ENCODE measurements at places on chromosomes 5 and 9.

DNA sequence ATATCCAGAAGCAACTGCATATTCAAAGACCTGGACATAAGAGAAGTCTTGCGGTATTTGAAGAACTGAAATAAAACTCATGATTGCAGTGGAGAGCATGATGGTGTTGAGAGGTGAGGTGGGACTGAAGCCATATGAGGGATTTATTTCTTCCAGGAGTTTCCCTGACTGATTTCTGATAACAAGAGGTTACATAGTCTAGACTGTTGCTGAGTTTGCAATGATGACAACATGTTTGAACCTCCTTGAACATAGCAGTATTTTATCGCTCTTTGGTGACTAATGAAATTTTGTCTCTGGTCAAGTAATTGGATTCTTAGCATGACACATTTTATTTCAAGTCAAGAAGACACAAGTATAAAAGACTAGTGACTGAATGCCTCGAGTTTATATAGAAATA lies 61.8 kb downstream of the ACTBL2 start:
- no peak for DNase-seq

- no peak for DNase-seq
Observed at GRCh38 chr5:4661836-4662235, 478.3 kb upstream of the ADAMTS16 start.

DNA sequence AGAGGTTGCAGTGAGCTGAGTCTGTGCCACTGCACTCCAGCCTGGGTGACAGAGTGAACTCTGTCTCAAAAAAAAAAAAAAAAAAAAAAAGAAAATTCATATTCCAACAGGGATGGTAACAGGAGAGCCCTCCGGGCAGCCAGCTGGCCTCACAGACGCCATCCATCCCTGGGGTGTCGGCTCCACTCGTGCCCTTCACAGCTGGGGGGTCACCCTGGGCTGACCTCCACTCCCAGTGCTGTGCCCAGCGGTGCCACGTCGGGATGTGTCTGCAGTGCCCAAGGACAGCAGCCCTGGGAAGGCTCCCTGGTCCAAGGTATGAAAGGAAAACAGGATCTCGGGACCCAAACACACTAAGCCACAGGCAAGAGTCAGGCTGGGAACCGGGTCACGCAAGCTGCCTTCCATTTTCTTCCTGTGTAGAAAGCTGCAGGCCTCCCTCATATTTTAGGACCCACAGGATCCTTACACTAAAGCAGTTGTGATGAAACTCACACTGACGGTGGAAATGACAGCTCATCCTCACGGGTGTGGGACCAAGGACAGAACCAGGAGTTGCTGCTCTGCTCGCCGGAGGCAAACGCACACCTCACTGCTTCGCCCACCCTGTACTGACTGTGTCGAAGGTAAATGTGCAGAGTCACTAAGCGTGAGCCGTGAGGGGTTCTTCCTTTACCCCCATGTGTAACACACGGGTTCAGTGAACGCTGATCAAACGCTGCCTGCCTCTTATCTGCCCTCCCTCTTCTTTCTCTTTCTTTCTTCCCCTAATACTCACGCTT lies 5.3 kb downstream of the SLC12A7 start:
- no peak for DNase-seq

DNA sequence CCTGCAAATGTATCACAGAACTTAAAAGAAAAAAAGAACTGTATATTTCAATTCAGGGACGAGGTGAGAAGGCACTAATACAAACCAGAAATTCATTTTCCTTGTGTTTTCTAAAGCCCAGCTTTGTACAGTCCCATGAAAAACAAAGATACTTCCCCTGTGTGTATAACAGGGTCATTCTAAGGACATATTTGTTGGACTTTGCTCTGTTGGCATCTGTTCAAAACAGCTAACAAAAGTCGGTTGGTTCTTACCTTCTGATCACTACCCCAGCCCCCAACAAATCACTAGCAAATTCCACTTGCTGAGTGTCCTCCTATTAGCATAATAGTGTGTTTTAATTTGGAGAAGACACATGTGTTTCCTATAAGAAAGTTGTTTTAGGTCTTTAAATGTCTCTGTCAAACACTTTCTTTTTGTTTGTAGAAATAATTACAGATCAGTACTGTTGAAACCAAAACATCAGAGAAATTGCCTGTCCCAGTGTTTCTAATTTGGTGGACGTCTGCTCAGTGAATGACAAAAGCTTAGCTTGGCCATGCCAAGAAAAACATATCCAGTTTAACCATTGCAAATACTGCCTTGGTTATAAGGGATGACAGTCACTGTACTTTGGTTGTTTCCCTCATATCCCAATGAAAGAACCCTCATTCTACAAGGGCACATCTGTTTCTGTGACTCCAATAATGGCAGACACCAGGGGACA lies 480.5 kb downstream of the EBF1 start:
- no peak for DNase-seq

GRCh38 chr9:3342159-3342777 lies 183.5 kb downstream of the RFX3 start:
- DNase-seq = no peak

- no peak for DNase-seq
Observed at GRCh38 chr5:124948754-124949275, 202.4 kb upstream of the ZNF608 start.

DNA sequence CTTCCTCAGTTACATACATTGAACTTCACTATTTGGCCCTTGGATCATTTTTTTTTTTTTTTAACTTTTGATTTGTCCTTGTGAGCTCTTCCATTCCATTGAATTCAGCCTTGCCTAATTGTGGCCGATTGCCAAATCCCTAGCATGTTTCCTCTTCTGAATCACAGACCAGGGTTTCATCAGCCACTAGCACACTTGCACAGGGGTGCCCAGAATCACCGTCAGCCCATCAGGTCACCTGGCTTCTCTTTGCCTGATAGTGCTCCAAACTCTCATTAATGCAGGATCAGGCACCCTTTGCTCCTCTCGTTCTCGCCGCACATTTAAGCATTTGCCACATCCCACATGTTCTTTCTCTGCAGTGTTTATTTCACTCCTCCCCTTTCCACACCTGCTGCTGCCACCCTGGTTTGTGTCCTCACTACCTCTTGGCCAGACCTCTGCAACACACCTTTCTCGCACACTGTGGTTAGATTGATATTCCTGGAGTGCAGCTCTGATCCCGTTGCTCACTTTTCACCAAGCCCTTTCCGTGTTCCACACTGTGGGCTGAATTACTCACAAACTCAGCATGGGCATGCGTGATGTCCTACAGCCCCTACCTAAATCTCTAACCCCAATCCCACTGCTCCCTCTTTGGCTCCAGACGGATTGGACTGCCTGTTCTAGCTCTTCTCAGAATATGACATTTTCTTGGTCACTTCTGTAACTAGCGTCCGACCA lies 9.8 kb downstream of the PIK3R1 start:
- DNase-seq = no peak

GRCh38 chr9:97696803-97697601 lies at the start of gene XPA:
TSS of gene XPA (minus strand) at chr9:97697340. CDS start at chr9:97697292, 48 bp downstream.
- DNase-seq = peak; percentile 99

DNA sequence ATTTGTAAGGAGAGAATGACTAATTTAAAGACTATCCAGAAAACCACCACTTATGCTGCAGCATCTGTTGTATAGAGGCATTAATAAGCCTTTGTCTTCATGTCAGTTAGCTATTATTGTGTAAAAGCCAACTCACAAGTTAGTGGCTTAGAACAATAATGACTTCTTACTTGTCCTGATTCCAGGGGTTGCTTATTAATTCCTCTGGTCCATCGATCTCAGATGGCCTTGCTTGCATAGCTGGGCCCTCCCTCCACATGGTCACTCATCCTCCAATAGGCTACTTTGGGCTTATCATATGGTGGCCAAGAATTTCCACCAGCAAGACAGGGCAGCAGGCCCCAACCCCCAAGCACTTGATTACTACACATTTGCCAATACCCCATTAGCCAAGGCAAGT lies 44.5 kb upstream of the STK32A start:
- no peak for DNase-seq

- DNase-seq = no peak
Observed at GRCh38 chr5:67014191-67014590, 182.4 kb downstream of the CD180 start.

DNA sequence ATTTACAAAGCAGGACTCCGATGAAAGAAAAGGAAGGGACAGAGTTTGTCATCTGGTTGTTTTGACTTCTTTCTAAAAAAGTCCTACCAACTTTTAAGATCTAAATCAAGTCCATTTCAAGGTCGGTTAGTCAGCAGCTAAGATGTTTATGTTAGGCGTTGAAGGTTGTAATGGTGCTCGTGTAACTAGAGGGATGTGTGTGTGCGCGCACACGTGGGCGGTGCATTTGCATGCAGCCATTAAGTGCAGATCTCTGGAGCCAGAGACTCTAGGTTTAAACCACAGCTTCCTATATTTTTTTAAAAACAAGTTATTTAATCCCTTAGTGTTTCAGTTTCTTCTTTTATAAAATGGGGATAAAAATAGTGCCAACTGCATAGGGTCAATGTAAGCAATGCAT lies 77.0 kb upstream of the SMIM32 start:
- no peak for DNase-seq

DNA sequence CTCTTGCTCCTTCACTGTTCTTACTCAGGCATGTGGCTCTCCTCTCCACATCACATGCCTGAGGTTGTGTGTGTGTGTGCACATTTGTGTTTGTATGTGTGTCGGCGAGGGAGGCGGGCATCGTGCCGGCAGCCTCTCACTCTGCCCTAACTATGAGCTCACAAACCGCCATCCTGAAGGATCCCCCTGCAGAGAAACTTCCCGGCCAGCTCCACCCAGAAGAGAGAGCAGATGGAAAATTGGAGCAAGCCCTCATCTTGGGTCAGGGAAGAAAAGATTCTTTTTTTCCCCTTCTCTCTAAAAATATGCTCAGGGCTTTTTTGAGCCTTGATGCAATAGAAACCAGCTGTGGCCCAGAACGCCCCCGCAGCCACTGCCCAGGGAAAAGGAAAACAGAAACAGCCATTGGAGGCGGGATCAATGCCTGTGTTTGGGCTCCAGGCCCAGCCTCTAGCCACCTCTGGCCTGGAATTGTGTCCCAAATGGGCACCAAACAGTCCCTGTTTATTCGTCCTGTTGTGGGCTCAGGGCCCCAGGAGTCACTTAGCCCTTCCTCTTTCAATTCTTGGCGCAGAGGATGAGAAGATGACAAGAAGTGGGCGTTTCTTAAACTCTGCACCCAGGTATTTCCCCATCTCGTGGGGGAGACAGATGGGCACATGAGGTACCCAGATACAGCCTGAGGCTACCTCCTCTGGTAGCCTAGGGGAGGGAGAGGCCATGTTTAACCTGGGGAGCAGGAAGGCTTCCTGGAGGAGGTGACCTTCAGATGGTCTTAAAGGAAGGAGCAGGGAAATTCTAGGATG lies 151.5 kb downstream of the RGS3 start:
- no peak for DNase-seq

- no peak for DNase-seq
Observed at GRCh38 chr9:7228726-7229125, 471.0 kb downstream of the KDM4C start.

- DNase-seq = no peak
Observed at GRCh38 chr9:38061326-38061977, 7.6 kb downstream of the SHB start.

DNA sequence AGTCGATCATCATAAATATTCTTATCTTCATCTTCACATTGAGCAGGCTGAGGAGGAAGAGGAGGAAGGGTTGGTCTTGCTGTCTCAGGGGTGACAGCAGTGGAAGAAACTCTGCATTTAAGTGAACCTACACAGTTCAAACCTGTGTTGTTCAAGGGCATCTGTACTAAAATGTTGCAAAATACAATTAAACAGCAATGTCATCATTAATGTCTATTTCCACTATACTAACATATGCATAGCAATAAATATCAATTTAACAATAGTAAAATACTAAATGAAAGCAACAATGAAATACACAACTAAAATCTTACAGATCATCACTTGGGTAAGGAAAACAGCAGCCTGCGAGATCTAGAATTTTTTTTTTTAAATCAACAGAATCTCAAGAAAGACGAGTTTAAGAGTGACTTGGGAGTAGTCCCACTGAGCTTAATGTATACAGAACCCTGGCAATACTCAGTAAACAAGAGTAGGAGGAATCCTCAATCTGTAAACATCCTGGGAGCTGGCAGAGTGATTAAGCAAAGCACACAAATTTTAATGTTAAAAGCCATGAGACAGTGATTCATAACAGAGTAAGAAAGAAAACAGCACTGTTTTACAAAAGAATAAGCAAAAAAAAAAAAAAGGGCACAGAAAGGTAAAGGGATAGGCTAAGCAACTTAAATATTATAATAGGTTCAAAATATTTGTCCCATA lies 10.0 kb downstream of the HOMER1 start:
- DNase-seq = no peak

DNA sequence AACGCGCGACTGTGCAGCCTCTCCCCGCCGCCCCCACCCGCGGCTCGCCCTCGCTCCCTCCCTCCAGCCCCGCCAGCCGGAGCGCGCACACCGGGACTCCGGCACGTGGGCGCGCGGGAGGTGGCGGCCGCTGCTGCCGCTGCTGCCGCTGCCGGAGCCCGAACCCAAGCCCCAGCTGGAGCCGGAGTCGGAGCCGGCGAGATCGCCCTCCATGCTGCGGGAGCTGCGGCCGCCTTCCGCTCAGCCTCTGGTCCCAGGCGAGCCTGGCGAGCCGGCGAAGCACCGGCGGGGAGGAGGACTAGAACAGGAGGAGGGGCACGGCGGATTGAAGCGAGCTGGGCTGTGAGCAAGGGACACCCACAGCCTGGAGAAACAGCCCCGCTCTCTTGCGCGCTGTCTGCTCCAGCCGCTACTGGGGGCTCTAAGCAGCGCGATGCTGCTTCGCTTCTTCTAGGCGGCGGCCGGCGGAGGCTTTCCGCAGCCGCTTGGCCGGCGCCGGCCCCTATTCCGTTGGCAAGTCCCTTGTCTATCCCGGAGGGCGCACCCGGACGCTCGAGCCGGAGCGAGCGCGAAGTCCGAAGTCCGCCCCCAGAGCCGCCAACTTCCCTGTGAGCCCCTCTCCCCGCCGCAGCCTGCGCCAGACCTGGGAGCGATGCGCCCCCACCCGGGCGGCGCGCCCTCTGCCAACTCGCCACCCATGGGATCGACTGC lies 598.7 kb upstream of the SGCD start:
- DNase-seq = no peak

- no peak for DNase-seq
Observed at GRCh38 chr5:114362197-114362976, 517 bp downstream of the KCNN2 start.

DNA sequence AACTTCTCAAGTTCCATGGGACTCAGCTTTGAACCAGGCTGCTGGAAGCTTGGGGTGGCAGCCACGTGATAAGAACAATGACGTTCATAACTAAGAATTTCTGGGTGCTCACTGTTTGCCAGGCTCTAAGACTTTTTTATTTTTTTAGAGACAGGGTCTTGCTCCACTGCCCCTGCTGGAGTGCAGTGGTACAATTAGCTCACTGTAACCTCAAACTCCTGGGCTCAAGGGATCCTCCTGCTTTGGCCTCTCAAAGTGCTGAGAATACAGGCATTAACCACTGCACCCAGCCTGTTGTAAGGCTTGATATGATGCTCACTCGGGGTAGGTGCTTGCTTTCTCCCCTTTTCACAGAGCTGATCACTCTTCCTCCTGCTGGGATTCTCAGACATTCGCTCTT lies 38.7 kb downstream of the PTPN3 start:
- no peak for DNase-seq

- no peak for DNase-seq
Observed at GRCh38 chr9:113187929-113188595, 33.0 kb downstream of the FKBP15 start.
